ENCODE measurements at places on chromosomes 3 and 15.

DNA sequence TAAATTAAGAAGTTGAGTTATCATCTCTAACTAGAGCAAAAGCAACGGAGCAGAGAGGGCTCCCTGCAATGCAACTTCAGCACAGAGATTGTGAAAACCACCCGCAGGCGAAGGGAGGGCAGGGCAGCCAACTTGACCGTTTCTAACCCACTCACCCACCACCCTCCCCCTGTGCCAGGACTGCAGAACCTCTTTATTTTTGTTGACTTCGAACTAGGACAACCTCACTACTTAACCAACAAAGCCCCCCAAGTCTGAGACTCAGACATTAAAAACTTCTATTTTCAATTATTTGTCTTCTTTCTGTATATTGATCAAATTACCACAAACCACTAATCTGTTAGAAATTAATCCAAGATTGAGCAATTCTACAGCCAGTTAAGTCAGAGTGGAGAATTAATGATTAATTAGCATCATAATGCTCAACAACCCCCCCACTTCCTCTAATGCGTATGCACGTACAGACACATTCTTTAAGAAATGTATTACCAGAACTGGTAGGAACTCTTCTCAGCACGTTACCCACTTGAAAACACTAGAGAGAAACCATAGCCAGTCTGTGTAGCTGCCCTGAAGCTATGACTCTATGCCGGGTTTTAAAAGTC, 2.0 kb downstream of the MGLL start:
- no peak for DNase-seq

- DNase-seq, result no peak
Observed at GRCh38 chr3:194938845-194939531, 253.3 kb downstream of the FAM43A start.

DNA sequence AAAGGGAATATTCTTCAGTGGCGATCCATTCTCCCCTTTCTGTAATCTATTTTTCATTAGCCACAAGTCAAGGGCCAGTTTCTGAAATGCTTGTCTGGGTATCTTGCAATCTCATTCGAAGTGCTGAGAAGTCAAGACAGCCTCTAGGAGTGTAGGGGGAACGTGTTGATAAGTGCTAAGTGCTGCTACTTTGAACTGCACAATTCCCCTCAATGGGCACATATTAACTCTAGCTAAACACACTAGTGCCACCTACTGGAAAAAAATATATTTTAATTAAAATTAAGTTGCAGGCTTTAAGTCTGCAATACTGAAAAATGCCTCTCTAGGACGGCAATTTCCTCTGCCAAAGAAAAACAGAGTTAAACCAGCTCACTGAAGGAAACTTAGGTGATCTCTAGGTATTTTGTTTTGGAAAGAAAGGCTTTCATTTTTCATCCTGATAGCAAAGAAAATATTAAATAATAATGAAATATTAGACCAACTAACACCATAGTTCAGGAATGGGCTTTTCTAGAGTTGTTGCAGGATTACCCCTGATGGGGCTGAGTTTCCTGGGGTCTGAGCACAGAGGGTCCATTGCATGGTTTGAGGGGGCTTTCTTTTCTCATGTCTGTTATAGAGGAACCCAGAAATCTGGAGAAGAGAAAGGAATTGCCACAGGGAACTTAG, 181.9 kb upstream of the KBTBD8 start:
- no peak for DNase-seq

DNA sequence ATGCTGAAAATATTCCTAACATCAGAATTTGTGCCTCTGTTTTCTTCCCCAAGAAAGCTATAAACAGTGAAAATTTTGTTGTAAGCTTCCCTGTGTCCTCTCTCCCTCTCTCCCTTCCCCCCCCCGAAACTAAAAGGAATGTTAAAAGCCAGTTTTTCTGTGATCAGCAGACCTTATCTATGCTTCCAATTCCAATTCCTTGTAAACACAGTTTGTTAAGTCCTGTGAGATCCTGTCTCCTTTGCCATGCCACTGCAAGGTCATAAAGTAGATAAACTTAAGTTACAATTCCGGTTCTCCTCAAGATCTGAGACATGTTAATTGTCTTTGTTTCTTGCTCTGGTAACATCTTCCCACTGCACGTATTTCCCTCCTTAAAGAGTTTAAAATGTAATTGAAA, 42.9 kb upstream of the DHX36 start:
- no peak for DNase-seq

- no peak for DNase-seq
Observed at GRCh38 chr3:191366675-191367074, 36.3 kb upstream of the UTS2B start.

DNA sequence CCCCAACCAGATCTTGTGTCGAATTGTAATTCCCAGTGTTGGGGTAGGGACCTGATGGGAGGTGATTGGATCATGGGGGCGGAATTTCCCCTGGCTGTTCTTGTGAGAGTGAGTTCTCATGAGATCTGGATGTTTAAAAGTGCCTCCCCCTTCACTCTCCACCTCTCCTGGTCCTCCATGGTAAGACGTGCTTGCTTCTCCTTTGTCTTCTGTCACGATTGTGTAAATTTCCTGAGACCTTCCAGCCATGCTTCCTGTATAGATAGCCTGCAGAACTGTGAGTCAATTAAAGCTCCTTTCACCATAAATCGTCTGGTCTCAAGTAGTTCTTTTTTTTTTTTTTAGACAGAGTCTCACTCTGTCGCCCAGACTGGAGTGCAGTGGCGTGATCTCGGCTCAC, 42.3 kb downstream of the NR1D2 start:
- DNase-seq, result no peak

DNA sequence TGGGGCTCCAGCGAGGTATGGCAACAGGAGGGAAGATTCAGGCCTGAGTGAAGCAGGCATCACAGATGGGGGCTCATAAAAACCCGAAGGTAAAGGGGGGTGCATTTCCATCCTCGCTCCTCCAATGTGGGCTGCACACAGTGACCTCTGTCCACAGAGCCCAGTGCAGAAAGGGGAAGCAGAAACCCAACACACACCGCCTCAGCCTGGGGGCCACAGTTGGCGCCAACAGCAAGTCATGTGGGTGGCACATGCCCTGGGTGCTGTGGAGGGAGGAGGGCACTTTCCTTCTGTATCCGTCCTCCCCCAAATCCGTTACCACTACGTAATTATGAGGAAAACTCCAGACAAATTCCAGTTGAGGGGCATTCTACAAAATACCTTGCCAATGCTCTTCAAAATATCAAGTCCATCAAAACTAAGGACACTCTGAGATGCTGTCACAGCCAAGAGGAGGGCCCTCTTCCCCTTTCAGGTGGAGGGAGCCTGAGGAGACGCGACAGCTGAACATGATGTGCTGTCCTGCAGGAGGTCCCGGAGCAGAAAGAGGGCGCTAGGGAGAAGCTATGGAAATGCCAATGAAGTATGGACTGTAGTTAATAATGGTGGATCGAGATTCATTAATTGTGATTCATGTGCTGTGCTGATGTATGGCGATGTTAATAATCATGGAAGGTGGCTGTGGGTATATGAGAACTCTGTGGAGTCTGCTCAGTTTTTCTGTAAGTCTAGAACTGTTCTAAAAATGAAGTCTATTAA, 16.4 kb downstream of the APBA2 start:
- DNase-seq, result no peak

GRCh38 chr3:148309390-148310035, 388.2 kb upstream of the AGTR1 start:
- no peak for DNase-seq

GRCh38 chr3:81936817-81937216, 175.4 kb upstream of the GBE1 start:
- DNase-seq, result no peak

DNA sequence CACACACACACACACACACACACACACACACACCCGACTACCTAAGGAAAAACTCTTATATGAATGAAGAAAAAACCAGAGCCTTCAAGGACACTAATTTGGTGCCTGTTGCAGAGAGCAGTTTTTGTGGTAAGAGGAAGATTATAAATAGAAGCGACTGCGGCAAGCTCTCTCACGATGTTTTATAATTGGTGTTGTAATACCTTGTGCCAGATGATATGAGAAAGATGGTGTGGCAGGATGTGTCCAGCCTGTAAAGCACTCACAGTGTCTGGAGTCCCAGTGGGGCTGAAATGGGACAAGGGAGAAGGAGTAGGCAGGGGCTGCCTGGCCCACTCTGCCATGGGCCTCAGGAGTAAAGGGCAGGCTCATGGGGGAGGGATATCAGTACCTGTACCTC, 839.9 kb downstream of the AGBL1 start:
- DNase-seq, result no peak

DNA sequence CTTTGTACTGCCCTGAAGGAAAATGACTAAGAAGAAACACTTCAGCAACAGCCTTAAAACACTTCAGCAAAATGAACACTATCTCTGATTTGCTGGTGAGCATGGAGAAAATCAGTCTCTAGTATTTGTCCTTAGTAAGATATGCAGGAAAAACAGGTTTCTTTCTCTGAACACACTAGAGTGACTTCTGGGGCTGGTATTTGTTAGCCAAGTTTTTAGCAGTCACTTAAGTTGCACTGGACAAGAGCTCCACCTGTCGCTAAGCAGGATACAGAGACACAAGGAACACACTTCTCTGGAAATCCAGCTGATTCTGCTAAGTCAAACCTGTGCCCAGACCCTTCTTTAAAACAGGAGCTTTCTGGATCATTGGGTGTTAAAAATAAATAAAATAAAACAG, 65.3 kb downstream of the CHAC1 start:
- no peak for DNase-seq

GRCh38 chr3:100335434-100335833, 877 bp downstream of the NIT2 start:
- DNase-seq, result no peak

- DNase-seq, result no peak
Observed at GRCh38 chr15:78341057-78341987, 1.2 kb downstream of the CRABP1 start.

All from stimulated activated CD8-positive, alpha-beta memory T cell treated with anti-CD3 and anti-CD28 coated beads, Interleukin-7, amount 100 ng/mL, for 24 hours (primary cell).